Spinal cord (tissue), 10 donors: ENCODE measurements at places on chromosomes 12 and 14. TPM values are rescaled to one million over a fixed set of nuclear protein-coding genes. Genes with fewer than 3 reads are reported as not detected.
A peak's percentile ranks its signal among the peaks of the same experiment; 100 is the strongest.

FBRSL1 gene
- total RNA-seq: 15.4 TPM

TMPRSS12 gene
- total RNA-seq: not detected

TMBIM4 gene
- 74.4 TPM for total RNA-seq

DNA sequence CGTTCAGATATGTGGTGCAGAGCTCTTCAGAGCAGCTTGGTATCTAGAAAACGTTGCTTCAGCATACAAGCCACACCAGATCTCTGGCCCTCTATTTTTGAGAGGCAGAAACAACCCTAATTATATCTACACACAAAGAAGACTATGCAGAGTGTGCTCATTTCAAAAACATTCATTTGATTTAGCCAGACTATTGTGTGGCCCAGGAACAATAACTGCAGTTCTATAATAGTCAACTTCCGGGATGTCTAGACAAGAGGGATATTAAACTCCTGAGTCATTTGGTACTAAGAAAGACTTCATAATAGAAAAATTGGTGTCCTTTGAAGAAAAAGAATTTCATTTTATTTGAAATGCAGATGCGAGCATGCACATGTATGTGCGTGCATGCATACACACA lies 153.8 kb downstream of the PELI2 start:
- H3K4me3 ChIP-seq: no peak overlapping the region
- no peak overlapping the region for H3K27ac ChIP-seq
- peaks cover 3% of the 10 kb centered on the region for H3K4me1 ChIP-seq
- H3K27me3 ChIP-seq: no peaks in the 10 kb centered on the region
- no peaks in the 10 kb centered on the region for H3K36me3 ChIP-seq

DNA sequence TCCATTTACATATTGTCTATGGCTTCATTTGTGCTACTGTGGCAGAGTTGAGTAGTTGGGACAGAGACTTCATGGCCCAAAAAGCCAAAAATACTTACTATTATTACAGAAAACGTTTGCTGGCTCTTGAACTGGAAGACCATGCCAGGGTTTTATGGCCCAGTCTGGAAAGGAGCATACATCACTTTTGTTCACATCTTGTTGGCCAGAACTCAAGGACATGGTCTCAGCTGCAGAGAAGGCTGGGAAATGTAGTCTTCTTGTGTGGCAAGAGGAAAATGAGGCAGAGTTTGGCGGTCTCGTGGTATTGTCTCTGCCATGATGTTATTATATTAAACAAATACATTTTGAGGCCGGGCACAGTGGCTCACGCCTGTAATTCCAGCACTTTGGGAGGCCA lies 509.6 kb downstream of the MED13L start:
- H3K4me3 ChIP-seq: no peak overlapping the region
- no peak for DNase-seq
- no peaks in the 10 kb centered on the region for H3K36me3 ChIP-seq
- H3K4me1 ChIP-seq: no peaks in the 10 kb centered on the region

GRCh38 chr12:89181271-89181920 lies 170.9 kb downstream of the DUSP6 start:
- H3K4me1 ChIP-seq: no peaks in the 10 kb centered on the region
- H3K27ac ChIP-seq: no peak overlapping the region
- DNase-seq: no peak
- H3K36me3 ChIP-seq: no peaks in the 10 kb centered on the region
- H3K27me3 ChIP-seq: no peaks in the 10 kb centered on the region

- H3K4me3 ChIP-seq: peak overlapping the region; percentile 16
- DNase-seq: no peak
- H3K4me1 ChIP-seq: peaks cover 3% of the 10 kb centered on the region
- no peaks in the 10 kb centered on the region for H3K27me3 ChIP-seq
These were observed 7.0 kb downstream of the BTG1 start for GRCh38 chr12:92138626-92139025.

DNA sequence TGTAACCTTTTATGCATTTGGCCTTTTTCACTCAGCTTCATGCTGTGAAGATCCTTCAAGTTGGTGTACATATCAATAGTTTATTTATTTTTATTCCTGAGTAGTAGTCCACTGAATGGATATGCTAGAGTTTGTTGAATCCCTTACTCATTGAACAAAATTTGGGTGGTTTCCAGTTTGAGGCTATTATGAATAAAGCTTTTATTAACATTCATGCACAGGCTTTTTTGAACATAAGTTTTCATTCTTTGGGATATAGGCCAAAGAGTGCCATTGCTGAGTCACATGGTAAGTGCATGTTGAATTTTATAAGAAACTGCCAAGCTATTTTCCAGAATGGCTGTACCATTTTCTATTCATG lies 59.5 kb upstream of the CAPRIN2 start:
- no peak overlapping the region for H3K4me3 ChIP-seq
- H3K36me3 ChIP-seq: no peaks in the 10 kb centered on the region
- DNase-seq: no peak
- no peak overlapping the region for H3K27ac ChIP-seq
- H3K27me3 ChIP-seq: no peaks in the 10 kb centered on the region

DNA sequence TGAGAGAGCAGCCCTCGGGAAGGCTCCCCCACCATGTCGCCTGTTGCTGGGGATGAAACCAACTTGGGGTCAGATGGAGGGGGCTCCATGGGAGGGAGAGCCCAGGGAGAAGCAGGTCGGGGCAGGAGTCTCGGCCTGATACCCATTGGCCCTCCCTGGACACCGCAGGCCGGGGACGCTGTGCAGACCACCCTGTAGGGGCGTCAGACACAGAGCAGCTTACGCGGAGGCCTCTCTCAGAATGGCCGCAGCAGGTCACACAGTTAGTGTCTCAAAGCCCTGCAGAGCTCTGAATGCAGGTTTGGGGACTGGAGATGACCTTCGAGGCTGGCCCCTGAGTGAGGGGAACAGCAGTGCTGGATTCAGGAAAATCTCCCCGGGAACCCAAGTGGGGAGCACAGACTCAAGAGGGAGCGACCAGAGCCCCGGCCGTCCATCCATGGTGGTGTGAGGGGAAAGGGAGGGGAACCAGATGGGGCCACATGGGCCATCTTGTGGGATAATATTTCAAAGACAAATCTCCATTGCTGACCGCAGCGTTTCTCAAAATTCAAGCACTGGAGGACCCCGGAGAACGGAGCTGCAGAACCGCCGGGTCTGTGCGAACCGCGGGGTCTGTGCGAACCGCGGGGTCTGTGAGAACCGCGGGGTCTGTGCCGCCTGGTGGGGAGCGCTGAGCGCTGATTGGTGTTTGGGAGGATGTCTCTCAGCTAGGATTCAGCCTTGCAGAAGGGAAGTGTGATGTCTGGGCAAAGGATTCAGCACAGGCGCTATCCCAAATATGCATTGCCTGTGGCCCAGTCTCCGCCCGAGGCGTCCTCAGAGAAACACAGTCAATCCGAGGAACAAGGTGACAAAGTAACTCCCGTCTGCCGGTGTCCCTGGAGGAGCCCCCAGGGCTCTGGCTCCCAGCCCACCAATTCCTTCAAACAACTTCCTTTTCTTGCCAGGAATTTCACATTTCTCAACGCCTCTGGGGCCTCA lies 324.4 kb upstream of the RTL1 start:
- no peak for DNase-seq
- H3K27me3 ChIP-seq: no peaks in the 10 kb centered on the region
- H3K36me3 ChIP-seq: peaks cover 7% of the 10 kb centered on the region
- no peak overlapping the region for H3K4me3 ChIP-seq

GRCh38 chr14:59245809-59246295 lies 57.4 kb downstream of the DAAM1 start:
- no peaks in the 10 kb centered on the region for H3K36me3 ChIP-seq
- no peak overlapping the region for H3K4me3 ChIP-seq
- no peaks in the 10 kb centered on the region for H3K27me3 ChIP-seq
- DNase-seq: no peak
- H3K4me1 ChIP-seq: no peaks in the 10 kb centered on the region

DNA sequence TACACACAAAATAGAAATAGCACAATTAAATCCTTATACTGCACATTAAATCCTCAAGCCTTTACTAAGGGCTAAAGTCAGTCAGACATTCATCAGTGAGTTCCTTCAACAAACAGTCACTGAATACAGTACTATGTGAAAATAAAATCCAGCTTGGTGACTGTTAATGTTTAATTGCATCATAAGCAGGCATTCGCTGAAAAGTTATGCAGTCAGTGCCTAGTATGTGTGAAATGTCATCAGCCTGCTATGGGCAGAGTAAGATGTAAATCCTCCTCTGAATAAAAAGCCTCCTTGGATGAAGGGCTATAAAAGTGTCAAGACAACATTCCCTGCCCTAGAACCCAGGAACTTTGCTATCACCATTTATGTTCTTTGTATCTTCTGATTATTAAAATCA lies 116.4 kb downstream of the PRICKLE1 start:
- no peak for DNase-seq
- H3K27ac ChIP-seq: no peak overlapping the region
- no peaks in the 10 kb centered on the region for H3K36me3 ChIP-seq

DNA sequence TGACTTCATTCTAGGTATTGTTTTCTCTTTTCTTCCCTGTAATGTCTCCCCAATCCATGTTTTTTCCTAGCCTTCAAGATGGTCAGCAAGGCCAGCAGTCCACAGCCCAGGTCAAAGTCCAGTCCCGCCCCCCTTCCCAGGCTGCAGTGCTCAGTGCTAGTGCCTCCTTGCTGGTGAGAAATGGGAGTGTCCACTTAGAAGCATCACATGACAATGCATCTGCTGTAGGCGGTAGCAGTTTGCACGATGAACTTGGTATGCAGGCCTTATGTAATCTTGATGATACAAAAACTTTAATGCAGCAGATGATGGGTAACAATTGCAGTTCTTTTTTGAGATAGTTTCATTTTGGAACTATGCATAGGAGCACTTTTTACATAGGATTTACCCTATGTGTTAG lies 88.4 kb downstream of the PCNX1 start:
- H3K4me1 ChIP-seq: no peaks in the 10 kb centered on the region
- peaks cover 3% of the 10 kb centered on the region for H3K36me3 ChIP-seq
- H3K27me3 ChIP-seq: no peaks in the 10 kb centered on the region
- H3K27ac ChIP-seq: no peak overlapping the region
- H3K4me3 ChIP-seq: no peak overlapping the region

- peaks cover 9% of the 10 kb centered on the region for H3K4me1 ChIP-seq
- peak within 1 kb of the TSS; percentile 99 for H3K4me3 ChIP-seq
- H3K36me3 ChIP-seq: peaks cover 11% of the 10 kb centered on the region
- peak within 1 kb of the TSS; percentile 99 for H3K27ac ChIP-seq
- no peaks in the 10 kb centered on the region for H3K27me3 ChIP-seq
These were observed at the start of gene C14orf119 for GRCh38 chr14:23095196-23096108. Gene C14orf119, plus strand, starts transcription at chr14:23095505. Its CDS starts 2,154 bp downstream, at chr14:23097659.

- DNase-seq: no peak
- no peaks in the 10 kb centered on the region for H3K4me1 ChIP-seq
- H3K4me3 ChIP-seq: no peak overlapping the region
These were observed 104.8 kb downstream of the KCNK10 start for GRCh38 chr14:88218119-88218915.

DNA sequence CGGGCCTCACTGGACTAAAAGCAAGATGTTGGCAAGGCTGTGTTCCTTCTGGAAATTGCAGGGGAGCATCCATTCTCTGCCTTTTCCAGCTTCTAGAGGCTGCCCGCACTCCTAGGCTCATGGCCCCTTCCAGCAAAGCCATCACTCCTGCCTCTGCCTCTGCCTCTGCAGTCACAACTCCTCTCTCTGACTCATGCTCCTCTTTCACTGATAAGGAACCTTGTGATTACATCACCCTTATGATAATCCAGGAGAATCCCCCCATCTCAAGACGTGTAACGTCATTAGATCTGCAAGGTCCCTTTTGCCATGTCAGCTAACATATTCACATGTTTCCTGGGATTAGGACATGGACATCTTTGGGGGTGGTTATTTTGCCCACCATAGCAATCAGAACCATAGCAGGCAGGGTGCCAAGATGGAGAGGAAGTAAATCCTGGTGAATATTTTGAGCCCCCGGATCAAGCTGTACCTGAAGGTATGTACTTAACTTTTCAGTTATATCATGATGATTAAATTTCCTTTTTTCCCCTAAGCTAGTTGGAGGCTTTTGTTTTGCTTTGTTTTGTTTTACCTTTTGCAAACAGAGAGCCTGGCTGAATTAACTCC lies 123.6 kb downstream of the SCARB1 start:
- no peak for DNase-seq
- H3K4me3 ChIP-seq: no peak overlapping the region
- H3K27ac ChIP-seq: no peak overlapping the region
- H3K27me3 ChIP-seq: peaks cover 3% of the 10 kb centered on the region
- H3K36me3 ChIP-seq: no peaks in the 10 kb centered on the region

DNA sequence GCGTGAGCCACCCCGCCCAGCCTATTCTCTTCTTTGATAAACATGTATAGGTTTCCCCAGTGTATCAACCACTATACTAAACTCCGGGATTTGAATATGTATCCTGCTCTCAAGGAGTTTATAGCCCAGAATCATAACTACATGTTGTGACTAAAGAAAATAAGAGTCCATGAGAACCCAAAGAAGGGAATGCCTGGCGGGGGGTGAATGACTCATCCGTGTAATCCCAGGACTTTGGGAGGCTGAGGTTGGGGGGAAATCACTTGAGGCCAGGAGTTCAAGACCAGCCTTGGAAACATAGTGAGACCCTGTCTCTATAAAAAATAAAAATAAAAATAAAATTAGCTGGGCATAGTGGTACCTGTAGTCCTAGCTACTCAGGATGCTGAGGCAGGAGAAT lies 57.2 kb downstream of the SIX6 start:
- no peak overlapping the region for H3K27ac ChIP-seq
- no peaks in the 10 kb centered on the region for H3K27me3 ChIP-seq
- H3K4me3 ChIP-seq: no peak overlapping the region
- H3K36me3 ChIP-seq: no peaks in the 10 kb centered on the region
- DNase-seq: no peak

GRCh38 chr12:43425361-43425760 lies 126.6 kb downstream of the ADAMTS20 start:
- no peak overlapping the region for H3K27ac ChIP-seq
- no peaks in the 10 kb centered on the region for H3K36me3 ChIP-seq
- H3K4me1 ChIP-seq: no peaks in the 10 kb centered on the region
- no peak overlapping the region for H3K4me3 ChIP-seq
